NCI-H2171 (cell line): ENCODE measurements at places on chromosomes 1 and 21.

DNA sequence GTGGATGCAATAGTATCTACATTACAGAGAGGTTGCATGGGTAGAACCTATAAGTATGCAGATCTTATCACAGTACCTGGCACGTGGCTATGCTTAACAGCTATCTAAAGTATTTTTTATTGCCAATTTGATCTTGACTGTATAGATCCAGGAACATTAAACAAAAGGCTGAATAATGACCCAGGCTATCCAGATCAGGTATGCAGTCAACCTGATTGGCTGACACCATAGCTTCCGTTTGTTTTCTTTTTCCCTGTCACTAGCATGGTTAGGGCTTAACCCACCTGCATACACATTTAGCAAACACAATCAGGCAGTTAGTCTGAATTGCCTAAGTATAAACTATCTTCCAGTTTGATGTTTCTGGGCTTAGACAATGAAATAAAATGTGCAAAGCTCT is 264.9 kb upstream of the PLXNA2 start:
- no peak for DNase-seq

GRCh38 chr1:159825564-159825963 is 1.1 kb upstream of the SLAMF8 start:
- no peak for DNase-seq

GRCh38 chr1:244339073-244339692 is 112.5 kb downstream of the ADSS2 start:
- no peak for DNase-seq

DNA sequence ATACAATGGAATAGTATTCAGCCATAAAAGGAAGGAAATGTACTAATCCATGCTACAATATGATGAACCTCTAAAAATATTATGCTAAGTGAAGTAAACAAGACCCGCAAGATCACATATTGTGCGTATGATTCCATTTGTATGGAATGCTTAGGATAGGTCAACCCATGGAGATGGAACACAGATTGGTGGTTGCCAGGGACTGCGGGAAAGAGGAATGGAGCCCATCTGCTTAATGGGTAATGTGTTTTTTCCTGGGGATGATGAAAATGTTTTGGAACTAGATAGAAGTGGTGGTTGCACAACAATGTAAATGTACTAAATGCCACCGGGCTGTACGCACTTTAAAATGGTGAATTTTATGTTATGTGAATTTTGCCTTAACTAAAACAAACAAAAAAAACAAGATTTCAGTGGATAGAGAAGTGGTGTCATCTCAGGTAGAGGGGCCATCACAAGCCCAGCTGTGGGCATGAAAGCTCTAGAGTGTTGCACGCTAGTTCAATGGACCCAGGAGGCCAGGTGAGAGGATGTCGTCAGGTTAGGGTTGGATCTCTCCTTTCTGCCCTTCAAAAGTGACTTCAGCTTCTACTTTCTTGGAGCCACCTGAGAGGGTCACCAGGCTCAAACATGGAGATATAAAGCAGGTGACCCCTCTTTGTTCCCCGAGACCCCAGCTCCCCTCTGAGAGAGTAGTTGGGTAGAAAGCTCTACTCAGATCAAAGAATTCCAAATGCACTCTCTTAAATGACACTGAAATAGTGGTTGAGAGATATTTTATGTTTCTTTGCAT is 2.5 kb downstream of the C1orf115 start:
- DNase-seq: no peak

- DNase-seq: no peak
These were observed 30.7 kb downstream of the NOL9 start for GRCh38 chr1:6523566-6523965.

DNA sequence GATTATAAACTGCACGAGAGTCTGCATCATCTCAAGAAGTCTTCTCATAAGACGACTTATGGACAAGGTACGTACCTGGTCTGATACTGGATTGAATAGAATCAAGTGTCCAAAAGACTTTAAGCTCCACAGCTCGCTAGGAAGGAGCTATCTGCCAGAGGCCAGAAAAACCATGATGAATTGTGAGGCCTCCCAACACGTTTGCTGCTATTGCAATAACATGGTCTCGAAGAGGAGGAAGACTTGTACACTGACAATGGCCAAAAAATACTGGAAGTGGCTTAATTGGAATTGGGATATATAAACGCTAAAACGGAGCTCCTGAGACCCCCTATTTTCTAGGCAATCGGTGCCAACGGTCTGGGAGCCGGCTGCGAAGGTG is 534 bp downstream of the DNAJC28 start:
- no peak for DNase-seq

DNA sequence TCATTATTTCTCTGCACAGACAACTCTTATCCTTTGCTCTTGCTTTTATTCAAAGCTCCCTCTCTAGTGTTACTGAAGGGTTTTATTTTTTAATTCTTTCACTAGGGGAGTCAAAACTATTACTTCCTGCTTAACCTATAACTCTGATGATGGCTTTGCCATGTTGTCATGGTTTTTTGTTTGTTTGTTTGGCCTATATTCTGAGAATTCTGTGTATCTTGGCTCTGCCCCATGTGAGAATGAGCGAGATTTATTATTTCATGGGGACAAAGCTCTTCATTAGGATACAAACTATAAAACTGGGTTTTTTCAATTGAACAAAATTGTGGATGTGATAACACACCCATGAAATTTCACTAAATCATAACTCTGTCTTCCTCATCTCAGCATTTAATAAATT is 190.5 kb upstream of the C1orf105 start:
- DNase-seq: no peak

DNA sequence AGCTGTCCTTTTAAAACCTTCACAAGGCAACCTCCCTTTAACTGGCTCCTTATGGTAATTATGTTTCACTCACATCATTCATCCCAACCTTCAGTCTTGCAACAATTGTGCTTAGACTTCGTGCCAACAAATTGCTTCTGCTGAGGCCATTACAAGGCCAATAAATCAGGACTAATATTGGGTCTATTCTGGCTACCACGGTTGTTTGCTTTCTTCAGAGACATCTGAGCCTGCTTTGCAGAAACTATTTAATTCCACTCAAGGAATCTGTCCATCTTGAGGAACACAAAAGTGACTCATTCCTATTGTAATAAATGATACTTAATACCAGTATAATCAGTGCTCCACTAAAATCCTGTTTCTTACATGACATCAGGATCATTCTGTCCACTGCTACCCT is 2.6 kb upstream of the GSTM4 start:
- no peak for DNase-seq

DNA sequence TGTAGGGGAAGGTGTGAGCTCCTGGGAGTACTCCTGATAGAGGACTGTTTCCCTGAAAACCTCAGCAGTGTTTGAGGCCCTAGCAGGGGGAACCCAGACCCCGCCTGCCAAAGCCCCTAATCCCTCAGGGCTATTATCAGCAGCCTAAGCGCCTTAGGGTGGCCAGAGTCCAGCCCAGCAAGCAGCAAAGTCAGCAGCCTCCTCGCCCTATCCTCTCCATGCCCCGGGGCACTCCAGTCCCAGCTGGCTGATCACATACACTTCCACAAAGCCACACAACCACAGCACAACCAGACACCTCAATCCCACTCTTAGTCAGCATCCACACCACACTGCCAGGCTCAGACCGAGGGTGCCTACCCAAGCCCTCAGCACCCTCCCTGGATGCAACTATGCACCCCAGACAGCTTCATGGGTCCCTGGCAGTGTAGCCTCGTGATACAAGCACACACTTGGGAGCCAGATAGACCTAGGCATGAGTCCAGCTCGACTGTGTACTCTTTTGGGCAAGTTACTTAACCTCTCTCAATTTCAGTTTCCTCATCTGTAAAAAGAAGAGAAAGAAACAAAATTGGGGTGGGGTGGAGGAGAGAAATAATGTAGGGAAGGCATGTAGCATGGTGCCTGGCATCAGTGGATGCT is 7.1 kb downstream of the IGSF9 start:
- no peak for DNase-seq

DNA sequence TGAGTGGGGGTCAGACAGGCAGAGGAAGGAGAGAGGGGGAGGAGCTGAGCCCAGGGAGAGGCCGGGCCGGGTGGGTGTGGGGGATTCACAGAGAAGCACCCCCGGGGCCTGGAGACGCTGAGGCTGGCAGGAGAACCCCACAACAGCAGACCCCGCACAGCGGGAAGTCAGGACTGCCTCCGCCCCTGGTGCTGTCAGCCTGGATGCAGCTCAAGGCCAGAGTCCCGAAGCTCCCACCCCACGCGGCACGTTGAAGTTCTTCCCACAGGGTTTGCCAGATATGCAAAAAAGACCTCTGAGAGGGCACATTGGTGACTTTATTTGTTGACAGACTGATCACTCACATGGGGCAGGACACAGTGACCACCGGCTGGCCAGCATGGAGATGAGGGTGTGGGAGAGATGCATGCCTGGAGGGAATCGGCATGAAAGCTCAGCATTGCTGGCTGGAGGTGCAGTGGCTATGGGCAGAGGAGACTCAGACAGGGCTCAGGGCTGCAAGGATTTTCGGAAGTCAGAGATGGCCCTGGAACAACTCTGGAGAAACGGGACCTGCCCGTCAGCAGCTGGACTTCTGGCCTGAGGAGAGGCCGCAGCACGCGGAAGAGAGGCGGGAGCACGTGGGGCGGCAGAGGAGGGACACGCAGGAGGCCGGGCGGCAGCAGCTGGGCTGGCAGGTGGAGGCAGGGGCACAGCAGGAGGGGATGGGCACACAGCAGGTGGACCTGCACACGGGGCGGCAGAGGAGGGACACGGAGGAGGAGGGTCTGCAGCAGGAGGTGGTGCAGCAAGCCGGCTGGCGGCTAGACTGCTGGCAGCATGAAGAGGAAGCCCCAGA is 885 bp downstream of the KRTAP10-3 start:
- no peak for DNase-seq

- DNase-seq: no peak
These were observed 777 bp downstream of the FLAD1 start for GRCh38 chr1:154983776-154984466.

GRCh38 chr1:44811234-44811633 is 2.9 kb downstream of the BTBD19 start:
- no peak for DNase-seq

DNA sequence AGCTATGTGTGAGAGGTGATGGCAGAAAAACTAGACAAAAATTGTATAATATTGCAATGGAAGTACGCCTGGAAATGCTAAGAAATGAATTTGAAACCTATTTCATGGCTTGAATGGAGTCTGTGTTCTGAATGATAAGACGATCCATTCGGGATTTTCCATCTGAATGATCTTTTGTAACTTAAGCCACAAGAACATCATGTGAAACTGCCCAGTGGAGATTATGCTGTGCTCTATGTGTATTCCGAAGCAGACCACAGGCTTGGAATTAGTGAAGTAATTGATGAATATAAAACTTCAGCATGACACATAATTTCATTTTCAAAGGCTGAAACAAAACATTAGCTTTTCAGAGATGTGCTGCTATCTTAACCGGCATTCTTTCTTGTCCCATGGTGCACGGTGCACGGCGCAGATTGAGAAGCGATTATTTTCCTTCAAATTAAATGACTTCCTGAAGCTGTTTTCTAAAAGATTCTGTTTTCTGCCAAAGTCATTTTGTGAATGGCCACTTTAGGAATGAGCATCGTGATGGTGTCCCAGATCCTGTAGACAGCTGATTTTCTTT is 652.9 kb downstream of the PLA2G4A start:
- DNase-seq: no peak

- DNase-seq: no peak
These were observed 30.8 kb downstream of the RPL5 start for GRCh38 chr1:92862605-92863004.

DNA sequence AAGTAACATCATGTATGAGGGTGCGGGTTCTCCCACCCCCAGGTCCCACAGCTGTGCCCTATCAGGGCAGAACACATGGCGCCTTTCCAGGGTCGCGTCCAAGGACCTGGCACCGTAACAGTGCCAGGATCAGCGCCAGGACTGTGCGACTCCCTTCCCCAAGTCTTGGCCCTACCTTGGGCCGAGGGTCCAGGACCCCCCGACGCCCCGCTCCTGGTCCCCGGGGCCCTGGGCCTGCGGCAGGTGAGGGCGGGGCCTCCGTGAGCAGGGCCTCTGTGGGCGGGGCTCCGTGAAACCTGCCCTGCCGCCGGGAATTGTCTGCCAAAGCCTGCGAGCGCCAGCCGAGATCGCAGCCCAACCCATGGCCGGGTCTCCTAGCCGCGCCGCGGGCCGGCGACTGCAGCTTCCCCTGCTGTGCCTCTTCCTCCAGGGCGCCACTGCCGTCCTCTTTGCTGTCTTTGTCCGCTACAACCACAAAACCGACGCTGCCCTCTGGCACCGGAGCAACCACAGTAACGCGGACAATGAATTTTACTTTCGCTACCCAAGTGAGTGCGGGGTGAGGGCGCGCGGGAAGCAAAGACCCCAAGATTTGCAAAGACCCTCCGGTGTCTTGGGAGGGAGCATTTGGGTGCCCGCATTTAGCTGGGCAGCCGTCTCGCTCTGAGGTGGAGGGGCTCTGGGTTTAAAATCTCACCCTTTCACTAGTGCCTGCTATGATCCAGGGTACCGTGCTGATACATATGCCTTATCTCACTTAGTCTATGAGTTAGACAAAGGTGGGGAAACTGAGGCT is at the start of gene RHBG:
RHBG (plus strand) TSS at position 323 of the 796 bp plus-strand sequence; CDS start at position 362, 39 bp downstream.
- no peak for DNase-seq

DNA sequence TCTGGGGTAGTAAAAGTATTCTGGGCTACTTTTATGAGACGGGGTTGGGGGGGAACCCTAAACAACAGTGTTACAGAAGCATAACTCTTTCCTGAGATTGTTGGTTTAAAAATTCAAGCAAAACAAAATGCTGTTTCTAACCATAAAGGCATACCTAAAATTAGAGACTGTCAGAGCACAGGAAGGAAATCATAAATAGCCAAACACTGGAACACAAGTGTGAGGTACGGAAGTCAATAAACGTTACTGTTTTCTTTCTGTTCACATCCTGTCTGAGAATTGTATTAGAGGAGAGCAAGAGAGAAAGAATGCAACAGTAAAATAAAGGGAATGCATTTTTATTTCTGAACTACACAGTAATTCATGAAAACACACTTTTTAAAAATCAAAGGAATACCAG is 42.8 kb upstream of the IL12RB2 start:
- DNase-seq: no peak

GRCh38 chr1:246383239-246383589 is 123.9 kb downstream of the SMYD3 start:
- DNase-seq: no peak

DNA sequence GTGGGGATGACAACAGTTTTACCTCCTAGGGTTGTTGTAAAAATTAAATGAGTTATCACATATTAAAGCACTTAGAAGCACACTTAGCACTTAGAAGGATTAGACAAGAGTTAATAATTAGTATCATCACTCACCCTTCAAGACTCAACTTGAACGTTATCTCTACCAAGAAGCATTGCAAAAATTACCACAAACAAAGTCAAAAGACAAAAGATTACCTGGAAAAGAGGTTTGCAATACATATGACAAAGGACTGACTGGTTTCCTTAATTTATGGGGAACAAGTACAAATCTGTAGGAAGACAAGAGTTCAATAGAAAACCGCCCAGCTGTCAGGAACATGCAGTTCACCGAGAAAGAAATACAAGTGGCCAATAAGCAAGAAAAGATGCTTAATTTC is 93.3 kb upstream of the ATP1A1 start:
- no peak for DNase-seq

- DNase-seq: no peak
These were observed 96.4 kb upstream of the HOOK1 start for GRCh38 chr1:59718064-59718988.

- no peak for DNase-seq
These were observed 28.9 kb upstream of the HPDL start for GRCh38 chr1:45297666-45298356.
